ENCODE measurements at places on chromosomes 12 and 14.

DNA sequence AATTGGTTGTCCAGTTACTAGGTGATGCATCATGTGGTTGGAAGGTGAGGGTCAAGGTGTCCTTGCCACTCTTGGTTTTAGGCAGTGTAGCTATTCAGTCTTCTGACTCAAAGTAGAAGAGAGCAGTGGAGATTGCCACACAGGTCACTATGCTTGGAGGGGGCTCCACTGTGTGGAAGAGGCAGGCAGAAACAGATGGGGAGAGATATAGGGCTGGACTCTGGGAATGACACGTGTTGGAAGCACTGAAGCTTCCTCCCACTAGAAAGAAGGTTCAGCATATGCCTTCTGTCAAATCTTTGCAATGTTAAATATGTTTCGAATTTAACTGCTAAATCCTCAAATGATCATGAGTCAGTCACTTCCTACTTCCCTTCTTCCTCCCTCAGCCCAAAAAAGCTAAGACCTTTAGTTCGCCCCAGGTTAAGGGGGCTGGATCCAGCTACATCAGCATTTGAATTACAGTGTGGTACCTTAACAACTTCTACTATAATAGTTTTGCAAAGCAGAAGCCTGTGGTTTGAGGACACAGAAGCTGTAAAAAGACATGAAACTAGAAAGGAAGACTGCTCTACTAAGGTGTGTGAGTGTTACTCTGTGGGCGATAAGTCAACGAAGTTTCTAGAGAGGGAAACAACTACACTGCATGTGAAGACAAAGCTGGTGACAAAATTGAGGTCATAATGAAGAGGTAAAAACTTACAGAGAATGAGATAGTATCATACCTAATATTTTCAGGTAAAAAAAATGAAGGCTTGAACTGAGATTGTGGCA, 228.0 kb downstream of the NELL2 start:
- DNase-seq, result no peak

- no peak for DNase-seq
These were observed 20.0 kb upstream of the IFNG-AS1 start for GRCh38 chr12:67969134-67969802.

GRCh38 chr14:77340389-77340788, 19.6 kb downstream of the GSTZ1 start:
- DNase-seq, result no peak

DNA sequence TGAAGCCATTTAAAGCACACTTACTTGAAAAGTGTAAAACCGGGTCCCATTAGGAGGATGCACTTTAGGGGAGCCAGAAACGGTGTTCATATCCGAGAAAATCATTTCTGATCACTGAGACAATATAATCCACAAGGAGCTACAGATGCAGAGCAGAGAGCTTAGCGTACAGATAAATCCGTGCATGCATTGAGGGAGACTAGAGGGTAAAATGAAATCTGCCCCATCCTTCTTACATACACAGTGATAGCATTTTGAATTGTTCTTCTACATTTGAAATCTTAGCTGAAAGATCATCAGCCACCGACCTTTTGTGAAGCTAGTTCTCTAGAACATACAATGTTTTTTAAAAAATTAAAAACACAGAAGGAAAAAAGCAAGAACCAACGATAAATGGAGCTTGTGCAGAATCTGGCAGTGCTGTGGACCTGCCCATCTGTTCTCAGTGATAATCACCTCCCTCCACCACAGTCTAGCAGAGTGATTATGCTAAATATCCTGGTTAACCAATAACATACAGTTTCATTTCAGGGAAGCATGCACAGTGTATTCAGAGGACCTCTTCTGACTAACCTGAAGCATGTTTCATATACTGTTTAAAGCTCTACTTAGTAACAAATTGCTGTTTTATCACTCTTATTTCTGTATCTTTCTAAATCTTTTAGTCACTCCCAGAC, 161.1 kb downstream of the PPFIA2 start:
- DNase-seq, result no peak

DNA sequence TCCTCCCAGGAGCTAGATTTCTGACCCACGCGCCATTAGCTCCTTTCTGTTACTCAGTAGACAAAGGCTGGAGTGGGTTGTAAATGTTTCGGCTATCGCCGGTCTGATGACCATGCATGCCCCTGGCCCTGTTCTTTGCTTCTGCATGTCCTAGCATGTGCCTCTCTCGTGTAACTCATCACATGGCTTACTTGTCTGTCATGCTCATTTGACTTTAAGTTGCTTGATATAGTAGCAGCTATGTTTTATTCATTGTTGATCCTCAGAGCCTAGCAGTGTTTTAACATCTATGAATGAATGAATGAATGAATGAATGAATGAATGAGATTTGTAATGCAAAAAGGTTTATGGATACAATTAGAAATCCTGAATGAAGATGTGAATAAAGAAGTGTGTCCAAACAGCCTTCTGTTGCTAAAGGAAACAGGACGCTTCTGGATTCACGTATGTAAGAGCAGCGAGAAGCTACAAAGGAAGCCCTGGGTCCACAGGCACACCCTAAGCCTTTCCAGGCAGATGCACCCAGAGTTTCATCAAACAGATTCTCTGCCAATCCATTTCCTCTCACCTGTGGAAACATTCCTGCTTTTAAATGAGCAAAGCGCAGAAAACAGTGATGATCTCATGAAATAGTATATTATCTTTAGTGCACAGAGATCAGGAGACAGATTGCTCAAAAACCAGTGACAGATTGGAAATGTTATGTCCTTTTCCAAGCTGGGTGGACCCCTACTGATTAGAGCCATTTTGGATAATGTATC, 3.4 kb downstream of the GSG1 start:
- peak; percentile 25 for DNase-seq

DNA sequence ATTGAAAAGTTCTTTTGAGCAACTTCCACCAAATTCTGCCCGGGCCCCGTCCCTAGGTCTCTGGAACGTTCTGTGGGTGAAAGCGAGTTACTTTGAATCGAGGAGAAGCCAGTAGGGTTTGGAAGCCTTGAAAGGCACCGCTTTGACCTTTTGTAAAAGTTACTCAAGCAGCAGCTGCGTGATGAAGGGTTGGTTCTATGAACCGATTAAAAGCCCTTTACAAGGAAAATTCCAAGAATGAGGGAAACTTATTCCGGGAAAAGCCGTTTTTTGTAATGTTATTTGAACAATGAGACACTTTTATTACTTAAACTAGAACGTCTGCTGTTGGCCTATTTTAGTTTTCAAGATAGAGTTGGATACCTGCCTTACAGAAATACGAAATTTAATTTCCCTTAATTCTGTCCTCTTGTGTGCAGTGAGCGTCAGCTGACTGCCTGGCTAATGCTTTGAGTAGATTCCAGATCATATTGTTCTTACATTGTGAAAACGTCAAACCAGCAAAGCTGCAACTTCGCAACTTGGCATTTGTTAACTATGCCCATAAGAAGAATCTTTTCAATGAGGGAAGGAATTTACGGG, 906 bp downstream of the LARP4 start:
- no peak for DNase-seq

DNA sequence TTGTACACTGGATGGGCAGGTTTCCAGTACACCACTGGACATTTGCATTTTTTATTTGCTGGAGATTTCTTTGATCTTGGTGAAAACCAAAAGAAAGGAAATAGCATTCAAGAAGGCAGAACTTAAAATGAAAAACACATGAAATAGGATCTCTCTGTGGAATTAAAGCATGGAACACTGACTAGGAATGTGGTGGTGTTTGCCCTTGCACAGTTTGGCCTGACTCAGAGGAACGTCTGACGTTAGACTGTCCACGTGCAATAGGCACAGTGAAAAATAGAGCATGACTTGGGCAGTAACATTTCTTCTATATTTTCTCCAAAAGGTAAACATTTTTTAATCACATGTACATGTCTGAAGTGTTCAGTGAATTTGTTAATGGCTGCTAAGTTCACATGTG, 474.1 kb upstream of the PRICKLE1 start:
- peak; percentile 16 for DNase-seq

- DNase-seq, result peak; percentile 19
These were observed 484 bp downstream of the MIS18BP1 start for GRCh38 chr14:45252366-45253069.

DNA sequence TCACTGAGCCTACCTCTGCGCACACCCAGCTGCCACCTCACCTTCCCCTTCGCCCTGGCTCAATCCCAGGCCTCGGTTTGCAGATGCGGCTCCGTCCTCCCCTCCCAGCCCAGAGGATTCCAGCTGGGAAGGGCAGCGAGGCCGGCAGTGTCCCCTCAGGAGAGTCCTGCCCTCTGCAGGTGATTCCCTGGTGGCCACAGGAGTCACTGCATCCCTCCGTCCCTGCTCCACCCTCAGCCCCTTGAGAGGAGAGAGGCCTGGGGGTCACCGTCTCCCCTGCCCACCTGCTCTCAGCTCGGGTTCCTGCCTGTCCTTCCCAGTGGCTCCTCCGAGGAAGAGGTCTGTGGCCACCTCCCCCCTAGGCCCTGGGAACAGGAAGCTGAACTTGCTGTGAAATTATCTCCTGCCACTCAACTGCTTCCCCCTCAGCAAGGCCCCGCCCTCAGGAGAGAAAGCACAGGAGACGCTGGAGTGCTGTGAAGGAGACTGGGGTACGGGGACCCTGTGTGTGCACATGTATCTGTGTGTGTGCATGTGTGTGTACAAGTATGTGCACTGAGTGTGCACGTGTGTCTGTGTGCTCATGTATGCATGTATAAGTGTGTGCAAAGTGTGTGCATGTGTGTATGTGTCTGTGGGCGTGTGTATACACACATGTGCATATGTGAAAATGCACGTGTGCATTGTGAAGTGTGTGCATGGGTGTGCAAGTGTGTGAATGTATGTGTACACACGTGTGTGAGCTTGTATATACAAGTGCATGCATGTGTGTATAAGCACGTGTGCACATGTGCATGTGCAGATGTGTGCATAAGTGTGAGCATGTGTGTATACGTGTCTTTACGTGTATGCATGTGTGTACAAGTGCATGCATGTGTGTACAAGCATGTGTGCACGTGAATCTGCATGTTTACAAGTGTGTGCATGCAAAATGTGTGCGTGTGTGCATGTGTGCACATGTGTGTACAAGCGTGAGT, 13.2 kb upstream of the GALNT9 start:
- DNase-seq, result no peak

- DNase-seq, result peak; percentile 77
These were observed 357.3 kb upstream of the RGS6 start for GRCh38 chr14:71574976-71575375.

DNA sequence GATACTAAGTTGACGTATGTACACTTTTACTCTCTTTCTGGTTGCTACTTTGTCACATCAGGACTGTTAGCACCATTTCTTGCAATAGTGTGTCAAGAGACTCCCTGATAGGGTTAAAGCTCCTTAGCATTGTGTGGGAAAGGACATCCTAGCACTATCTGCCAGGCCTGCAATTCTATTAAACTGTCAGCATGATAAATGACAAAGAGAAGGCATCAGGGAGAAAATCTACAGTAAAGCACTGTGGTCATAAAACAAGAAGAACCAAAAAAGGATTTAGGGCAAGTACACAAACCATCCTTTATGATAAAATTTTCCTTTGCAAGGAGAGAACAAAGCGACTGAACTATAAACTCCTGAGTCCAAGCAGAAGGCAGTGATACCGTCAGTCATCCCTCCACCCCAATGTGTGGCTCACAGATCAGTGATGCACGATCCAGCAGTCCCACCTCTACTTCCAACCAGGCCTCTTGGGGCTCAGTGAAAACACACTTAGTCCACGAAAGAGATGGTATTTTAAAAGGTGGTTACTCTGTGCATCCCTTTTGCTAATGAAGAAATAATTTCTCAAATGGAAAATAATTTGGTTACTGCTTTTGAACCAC, 31.4 kb upstream of the SLC35F4 start:
- no peak for DNase-seq

- no peak for DNase-seq
These were observed 9.5 kb upstream of the NAA30 start for GRCh38 chr14:57380935-57381334.

GRCh38 chr12:114752217-114752616, 68.2 kb upstream of the TBX3 start:
- DNase-seq, result no peak

- no peak for DNase-seq
These were observed 790.3 kb downstream of the TMTC2 start for GRCh38 chr12:83476695-83477690.

DNA sequence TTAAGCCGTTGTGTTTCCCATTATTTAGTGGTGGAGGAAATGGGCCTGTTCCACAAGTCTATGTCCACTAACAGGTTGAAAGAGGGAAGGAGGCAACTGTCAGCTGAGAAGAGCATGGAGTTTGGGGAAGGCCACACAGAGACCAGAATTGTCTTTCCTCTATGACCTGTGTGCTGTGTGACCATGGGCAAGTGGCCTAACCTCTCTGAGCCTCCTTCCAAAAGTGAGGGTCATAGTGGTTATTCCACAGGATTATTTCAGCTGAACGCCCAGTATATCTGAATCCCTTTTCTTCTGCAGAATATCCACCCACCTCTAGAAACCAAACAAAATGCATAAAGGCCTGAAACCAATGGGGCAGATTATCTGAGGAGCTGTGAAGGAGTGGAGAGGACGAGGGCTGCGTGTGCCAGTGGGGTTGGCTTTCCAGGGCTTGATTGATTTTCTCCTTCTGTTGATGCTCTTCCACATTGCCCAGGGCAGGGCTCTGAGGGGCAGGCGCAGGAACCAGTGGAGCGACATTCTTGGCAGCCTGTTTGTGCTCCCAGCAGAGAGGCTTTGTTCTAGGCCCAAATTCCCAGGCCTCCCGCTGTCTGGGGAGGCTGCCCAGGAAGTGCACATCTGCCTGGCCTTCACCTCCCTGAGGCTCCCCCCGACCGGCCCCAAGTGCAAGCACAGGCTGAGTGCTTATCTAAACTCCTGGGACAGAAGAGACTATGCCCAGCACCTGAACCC, 452.7 kb downstream of the BCL11B start:
- no peak for DNase-seq

DNA sequence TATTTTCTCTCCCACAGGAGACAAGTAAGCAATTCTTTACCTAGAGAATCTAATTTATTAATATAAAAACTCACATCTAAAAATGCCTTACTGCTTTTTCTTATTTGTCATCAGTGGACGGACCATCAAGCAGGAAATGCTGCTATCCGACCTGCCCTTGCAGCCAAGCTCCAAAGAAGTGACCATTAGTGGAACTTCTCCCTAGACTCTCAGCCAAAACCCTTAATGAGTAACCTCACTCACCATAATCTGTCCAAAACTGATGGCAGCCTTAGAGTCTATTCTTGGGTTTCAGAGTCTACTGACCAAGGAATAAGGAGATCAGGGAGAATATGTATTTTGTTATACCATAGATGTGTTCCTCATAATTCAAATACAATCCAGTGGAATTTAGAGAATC, 60.9 kb upstream of the CFL2 start:
- DNase-seq, result no peak

- DNase-seq, result peak; percentile 58
These were observed 461 bp downstream of the SLC8A3 start for GRCh38 chr14:70188322-70188658.

DNA sequence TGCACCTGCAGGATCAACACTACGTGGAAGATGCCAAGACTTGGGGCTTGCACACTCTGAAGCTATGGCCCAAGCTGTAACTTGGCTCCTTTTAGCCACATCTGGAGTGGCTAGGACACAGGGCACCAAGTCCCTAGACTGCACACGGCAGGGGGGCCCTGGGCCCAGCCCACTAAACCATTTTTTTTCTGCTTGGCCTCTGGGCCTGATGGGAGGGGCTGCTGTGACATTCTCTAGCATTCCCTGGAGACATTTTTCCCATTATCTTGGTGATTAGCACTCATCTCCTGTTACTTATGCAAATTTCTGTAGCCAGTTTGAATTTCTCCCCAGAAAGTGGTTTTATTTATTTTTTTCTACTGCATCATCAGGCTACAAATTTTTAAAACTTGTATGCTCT, 1080.7 kb downstream of the LRFN5 start:
- no peak for DNase-seq

GRCh38 chr14:74649673-74650072, 37.6 kb upstream of the LTBP2 start:
- no peak for DNase-seq

- DNase-seq, result no peak
These were observed 118.1 kb downstream of the CMAS start for GRCh38 chr12:22164139-22164538.
